H7 (cell line): ENCODE measurements at places on chromosomes 3 and 15.

DNA sequence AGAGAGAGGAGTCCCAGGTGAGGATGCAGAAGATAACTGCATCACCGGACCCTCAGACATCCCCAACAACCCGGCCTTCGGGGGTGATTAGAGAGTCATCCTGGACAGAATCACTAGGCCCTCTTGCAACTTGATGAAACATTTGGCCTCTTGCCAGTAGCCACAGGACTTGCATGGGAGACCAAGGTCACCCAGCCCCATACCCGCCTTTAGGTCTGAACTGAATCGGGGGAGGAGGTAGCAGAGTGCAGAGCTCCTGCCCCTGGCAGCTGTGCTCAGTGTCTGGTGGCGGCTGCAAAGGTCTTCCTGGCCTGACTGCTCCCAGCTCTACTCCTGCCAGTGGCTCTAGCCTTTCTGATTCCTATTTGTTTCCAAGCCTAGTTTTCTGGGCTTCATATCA is 12.4 kb downstream of the PIF1 start:
- peak; percentile 27 for DNase-seq

GRCh38 chr3:20344400-20344959 is 158.5 kb upstream of the SGO1 start:
- no peak for DNase-seq

DNA sequence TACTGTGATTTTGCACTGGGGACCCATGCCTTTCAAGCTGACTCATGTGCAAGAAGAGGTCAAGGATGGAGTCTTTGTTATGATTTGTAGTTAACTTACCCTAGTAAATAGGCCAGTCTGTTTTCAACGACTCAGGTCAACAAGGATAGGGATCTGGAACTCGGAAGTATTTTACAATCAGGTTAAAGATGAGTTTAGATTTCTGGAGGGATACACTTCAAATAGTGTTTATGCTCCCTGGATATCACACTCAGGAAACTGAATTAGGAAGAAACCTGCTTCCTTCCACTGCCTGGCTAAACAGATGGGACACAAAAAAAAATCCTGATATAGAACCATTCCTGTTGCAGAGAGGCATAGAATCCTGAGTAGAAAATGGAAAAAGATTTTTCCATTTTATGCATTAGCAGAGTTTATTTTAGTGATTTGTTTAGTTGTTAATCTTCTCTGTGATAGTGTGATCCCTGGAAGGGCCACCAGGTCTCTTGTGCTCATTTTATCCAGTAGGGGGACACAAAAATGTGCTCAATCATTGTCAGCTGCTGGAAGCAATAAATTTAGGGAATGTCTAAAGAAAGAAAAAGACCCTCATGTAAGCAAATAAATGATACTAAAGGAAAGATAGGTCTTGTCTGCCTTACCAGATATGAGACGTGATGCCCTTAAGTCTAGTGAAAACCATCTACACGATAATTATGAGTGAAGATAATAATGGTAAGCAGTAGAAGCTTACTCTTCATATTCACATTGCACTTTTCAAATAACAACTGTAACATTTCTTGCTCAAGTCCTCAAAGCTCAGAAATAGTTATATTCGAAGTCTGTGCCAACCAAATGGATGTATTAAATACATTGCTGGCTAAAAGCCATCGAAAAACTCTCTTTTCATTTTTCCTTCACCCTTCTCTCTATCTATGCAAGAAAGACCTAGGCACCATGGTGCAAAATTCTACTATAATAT is 452.1 kb upstream of the KCNMB2 start:
- DNase-seq, result peak; percentile 18

DNA sequence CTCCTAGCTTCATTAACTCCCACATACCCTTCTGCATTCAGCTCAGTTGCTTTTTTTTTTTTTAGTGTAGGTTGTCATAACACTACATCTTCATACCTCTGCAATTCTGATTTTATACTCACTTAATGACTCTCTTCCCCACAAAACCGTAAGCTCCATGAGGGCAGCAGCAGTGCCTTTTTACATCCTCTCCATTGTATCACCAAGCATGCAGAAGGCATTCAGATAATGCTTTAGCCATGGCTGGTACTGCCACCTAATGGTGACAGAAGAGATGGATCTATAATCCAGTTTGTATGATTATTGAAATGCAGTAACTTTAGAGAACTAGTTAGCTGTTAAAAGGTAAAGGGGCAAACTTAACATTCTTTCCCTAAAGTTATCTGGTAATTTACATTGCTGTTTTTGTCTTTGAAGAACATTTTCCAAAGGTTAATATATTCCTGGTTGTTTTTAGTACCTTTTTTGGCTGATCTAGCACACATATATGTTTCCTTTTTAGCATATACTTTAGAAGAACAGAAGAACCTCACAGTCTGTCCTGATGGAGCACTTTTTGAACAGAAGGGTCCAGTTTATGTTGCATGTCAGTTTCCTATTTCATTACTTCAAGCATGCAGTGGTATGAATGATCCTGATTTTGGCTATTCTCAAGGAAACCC is 36.8 kb downstream of the ATP1B3 start:
- DNase-seq, result peak; percentile 66

DNA sequence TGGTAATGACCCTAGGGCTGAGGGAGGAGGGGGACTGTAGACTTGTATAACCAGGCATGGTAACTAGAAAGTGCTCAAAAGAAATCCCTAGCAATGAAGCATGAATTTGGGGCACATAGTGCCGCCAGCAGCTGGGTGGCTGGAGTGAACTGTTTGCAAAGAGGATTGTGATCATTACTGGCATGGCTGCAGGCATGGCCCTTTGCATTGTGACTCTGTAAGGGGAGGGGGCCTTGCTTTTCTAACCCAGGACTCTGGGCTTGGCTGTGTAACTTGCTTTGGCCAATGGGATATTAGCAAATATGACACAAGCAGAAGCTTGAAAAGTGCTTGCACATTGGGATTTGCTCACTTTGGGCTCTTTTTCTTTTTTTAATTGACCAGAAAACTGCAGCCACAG is 112.5 kb upstream of the RAD18 start:
- no peak for DNase-seq

- DNase-seq, result no peak
Observed at GRCh38 chr15:95996494-95996893, 334.0 kb upstream of the NR2F2 start.

DNA sequence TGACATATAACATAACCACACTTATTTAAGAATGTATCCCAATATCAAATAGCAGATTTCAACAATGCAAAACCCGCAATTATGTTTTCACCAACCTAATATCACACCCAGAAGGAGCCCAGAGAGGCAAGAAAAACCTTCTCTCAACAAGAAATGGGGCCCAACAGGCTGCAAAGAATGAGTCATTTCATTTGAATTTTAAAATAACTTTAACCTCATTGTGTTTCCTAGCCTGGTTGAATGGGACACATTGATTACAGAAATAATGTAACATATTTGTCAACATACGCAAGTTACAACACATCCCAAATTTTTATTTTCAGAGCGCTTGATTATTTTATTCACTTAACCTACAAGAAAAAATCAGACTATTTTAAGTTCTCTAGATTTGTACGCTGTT is 365.1 kb upstream of the SLCO3A1 start:
- DNase-seq, result no peak

GRCh38 chr3:119913021-119913420 is 131.1 kb downstream of the NR1I2 start:
- peak; percentile 5 for DNase-seq

DNA sequence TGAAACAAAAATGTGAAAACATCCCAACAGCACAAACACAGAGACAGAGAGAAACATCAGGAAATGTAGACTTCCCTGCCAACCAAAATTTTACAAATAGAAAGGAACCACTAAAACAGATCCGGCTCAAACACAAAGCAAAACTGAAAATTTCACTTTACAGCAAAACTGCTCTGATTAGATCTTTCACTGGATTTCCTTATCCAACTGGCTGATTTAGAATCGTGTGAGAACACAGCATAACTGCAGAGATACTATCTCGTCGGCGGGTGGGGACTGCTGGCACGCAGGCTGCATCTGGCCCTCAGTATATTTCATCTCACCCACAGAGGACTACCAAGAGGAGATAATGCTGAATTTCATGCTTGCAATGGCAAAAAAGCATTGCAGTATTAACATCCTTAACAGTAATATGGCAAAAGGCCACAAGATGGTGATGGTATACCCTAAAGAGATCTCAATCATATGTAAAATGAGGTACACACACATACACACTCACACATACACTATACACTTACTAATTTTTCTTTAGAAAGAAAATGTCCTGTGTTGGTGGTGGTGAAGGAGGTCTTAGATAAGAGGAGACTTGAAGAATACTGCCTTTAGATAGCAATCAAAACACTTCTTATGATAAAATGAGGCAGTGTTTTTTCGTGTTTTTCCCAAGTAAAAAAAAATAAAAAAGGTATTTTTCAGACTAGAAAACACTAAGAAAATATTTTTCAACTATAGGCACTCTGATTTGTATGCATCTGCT is 10.6 kb upstream of the LEO1 start:
- DNase-seq, result peak; percentile 51

- DNase-seq, result no peak
Observed at GRCh38 chr3:89699771-89700170, 592.4 kb downstream of the EPHA3 start.

DNA sequence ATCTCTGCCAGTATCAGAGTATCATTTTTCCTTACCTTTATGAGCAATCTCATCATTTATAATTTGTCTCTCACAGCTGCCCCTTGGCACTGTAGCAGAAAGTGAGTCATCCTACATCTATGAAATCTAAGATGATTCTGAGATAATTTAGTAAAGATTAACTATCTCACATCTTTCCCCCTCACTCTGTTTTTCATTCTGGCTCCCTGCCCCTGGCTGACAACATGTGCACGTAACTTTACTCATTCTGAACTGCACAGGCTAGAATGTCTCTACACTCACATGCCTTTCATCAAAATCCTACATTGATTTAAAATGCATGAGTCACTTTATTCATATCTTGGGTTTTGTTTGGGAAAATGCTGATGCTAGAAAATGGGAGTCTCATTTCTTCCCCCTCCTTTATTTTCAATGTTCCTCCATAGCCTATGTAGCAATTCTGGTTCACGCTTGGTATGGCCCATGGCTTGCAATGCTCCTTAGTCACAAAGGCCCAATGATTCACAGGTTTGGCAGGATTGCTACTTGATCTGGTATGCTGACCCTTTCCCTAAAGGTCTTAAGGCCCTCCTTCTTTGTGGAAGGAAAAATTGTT is 838.5 kb downstream of the TUSC7 start:
- no peak for DNase-seq

- DNase-seq, result no peak
Observed at GRCh38 chr3:48320996-48321395, 12.5 kb downstream of the SPINK8 start.

- no peak for DNase-seq
Observed at GRCh38 chr3:13427662-13428603, 7.8 kb upstream of the NUP210 start.

- DNase-seq, result no peak
Observed at GRCh38 chr15:70486451-70487386, 276.6 kb downstream of the UACA start.

DNA sequence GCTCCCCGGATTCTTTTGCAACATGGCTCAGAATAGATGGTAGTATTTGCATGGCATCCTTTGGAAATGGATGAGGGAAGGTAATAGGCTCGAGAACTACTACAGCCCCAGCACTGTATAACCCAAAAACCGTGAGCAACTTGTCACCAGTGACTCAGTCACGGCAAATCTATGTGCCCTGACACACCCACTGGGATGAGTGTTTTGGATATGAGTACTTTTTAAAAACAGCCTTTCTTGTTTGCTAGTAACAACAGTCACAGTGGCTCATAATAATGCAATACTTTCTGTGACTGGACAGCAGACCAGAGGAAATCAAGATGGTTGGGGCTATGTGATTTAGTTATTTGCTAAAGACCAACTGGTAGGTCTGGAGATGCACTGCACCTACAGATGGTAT is 299.6 kb downstream of the ULK4 start:
- no peak for DNase-seq
